Activated CD8-positive, alpha-beta memory T cell treated with anti-CD3 and anti-CD28 coated beads for 1 hour (primary cell): ENCODE measurements at places on chromosomes 4 and X.

- no peak for DNase-seq
These were observed 61.8 kb downstream of the ATXN3L start for GRCh38 chrX:13258052-13258444.

- DNase-seq, result no peak
These were observed 61.9 kb downstream of the ARHGAP10 start for GRCh38 chr4:147793569-147794313.

GRCh38 chr4:172822331-172822730 lies 346.3 kb upstream of the GALNT7 start:
- DNase-seq, result no peak

GRCh38 chr4:154044742-154045485 lies 256.0 kb upstream of the SFRP2 start:
- DNase-seq, result no peak

DNA sequence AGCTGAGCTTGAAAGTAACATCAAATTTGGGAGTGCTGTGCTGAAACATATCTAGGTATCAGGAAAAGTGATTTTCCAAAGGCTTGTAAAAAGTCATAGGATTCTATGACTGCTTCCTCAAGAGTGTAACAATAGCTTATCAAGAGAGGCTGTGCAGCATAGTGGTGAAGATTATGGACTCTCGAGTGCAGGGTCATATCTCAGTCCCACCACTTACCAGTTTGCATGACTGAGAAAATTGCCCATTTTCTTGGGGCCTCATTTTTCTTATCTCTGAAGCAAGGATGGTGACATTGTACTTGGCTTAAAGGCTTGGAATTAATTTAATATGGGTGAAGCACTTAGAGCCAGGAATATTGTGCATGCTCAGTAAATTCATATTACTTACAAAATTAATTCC lies 57.2 kb downstream of the AFF1 start:
- DNase-seq, result no peak

- no peak for DNase-seq
These were observed 53.0 kb upstream of the SHISA3 start for GRCh38 chr4:42344309-42344708.

DNA sequence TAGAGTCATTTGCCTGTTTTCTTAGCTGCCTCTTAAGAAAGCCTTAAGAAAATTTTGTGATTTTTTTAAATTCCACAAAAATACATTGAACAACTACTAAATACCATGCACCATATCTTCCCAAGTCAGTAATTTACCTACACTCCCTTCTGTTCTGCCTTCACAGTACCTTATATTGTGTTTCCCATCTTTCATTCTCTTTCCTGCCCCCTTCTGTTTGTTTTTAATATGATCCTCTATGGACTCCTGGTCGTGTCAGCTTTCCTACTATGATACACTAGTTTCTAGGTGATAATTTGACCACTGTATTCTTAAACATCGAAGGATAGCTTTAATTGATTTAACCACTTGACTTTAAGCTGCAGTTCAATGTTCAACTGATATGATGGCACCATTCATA lies 297.7 kb upstream of the HAND2 start:
- no peak for DNase-seq

DNA sequence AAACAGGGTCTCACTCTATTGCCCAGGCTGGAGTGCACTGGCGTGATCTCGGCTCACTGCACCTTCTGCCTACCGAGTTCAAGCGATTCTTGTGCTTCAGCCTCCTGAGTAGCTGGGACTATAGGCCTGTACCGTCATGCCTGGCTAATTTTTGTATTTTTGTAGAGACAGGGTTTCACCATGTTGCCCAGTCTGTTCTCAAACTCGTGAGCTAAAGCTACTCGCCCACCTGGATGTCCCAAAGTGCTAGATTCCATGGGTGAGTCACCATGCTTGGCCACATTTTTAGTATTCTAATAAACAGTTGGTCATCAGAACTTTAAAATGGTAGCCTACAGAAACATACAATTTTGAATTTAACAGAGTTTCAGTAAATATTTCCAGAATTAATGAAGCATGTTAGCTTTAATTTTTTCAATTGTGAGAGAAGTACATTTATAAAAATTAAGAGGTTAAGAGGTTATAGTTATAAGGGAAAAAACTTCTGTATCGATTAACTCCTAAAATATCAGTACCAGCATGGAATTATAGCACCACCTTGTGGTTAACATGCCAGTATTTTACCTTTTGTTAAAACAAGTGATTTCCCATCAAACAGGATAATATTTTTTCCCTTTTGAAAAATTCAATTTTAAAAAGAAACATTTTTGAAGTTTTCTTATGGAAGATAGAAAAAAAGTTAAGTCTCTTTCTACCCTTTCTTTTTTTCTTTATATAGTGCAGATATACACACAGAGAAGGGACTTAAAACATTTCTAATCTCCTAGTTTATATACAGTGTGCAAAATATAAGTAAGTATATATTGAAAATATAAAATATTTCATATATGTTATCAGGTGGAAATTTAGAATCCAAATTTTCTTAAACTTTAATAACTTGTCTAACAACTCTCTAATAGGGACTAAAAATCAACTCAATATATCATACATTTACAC lies 35.4 kb downstream of the CEP44 start:
- DNase-seq, result no peak

- no peak for DNase-seq
These were observed 60.3 kb upstream of the RXFP1 start for GRCh38 chr4:158461336-158461735.

- no peak for DNase-seq
These were observed 25.7 kb upstream of the CXCL8 start for GRCh38 chr4:73714647-73715046.

GRCh38 chrX:32408389-32408788 lies 803.0 kb downstream of the DMD start:
- no peak for DNase-seq

DNA sequence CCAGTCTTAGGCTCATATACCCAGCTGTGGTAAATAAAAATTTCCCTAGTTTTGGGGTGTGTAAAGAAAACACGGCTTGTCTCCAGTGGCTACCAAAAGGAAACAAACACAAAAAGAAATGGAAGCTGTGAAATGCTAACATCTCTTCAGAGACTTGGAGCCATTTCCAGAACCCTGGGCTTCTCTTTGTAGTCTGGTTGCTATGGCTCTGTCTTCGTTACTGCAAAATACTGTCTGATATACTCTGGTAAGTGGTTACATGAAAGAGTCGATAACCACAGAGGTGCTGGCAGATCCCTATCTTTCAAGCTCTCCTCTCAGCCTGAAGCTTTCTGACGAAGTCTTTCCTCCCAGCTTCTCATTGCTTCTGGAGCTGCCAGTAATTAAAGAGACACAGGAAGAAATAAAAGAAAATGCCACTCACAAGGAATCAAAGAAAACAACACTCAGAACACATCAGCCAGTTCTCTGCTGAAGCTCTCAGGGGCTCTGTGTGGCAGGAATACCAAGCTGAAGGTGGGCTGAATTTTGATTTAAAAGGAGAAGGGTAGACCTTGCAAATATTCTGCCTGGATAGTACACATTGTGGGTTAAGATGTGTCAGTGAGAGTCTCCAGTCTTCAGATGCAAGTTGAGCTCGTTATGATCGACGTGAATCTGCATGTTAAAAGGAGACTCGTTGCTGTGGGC lies 107.6 kb upstream of the FAM9C start:
- DNase-seq, result peak; percentile 22

DNA sequence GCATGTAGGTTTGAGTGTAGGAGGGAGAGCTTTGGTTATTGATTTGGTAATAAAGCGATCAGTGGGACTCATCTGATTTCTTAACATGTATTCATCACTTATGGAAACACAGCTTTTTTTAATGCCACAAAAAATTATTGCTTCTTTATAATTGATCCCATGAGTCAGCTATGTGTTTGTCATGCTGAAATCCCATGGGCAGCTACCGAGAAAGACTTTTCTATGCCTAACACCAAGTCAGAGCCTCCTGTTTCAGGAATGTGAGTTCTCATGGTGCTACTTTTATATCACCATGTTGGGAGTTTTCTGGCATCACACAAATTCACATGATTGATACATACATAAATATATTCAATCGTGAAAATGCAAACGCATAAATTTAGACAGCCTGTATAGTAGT lies 165.7 kb downstream of the RAPGEF2 start:
- no peak for DNase-seq

GRCh38 chr4:38985410-38986100 lies 46.7 kb downstream of the TMEM156 start:
- no peak for DNase-seq

DNA sequence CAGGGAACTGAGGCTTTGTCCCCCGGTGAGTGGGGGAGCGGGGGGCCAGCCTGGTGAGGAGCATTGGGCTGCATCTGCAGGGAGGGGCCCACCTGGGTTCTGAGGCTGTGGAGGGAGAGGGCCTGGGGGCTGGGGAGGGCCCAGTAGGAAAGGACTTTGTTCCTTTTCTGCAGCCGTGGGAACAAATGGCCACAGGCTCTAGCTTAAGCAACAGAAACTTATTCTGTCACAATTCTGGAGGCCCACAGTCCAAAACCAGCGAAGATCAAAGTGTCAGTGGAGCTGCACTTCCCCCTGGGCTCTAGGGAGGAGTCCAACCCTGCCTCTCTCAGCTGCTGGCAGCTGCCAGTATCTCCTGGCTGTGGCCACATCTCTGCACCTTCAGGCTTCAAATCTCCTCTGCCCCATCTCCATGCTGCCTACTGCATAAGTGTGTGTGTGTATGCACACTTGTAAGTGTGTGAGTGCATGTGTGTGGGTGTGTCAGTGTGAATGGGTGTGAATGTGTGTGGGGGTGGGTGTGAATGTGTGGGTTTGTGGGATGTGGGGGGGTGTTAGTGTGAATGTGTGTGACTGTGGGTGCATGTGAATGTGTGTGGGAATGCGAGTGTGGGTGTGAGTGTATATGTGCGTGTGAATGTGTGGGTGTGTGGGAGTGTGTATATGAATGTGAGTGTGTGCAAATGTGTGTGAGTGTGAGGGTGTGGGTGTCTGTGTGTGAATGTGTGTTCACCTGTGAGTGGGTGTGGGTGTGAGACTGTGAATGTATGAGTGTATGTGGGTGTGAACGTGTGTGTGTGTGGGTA lies 204.5 kb upstream of the PSAPL1 start:
- no peak for DNase-seq

DNA sequence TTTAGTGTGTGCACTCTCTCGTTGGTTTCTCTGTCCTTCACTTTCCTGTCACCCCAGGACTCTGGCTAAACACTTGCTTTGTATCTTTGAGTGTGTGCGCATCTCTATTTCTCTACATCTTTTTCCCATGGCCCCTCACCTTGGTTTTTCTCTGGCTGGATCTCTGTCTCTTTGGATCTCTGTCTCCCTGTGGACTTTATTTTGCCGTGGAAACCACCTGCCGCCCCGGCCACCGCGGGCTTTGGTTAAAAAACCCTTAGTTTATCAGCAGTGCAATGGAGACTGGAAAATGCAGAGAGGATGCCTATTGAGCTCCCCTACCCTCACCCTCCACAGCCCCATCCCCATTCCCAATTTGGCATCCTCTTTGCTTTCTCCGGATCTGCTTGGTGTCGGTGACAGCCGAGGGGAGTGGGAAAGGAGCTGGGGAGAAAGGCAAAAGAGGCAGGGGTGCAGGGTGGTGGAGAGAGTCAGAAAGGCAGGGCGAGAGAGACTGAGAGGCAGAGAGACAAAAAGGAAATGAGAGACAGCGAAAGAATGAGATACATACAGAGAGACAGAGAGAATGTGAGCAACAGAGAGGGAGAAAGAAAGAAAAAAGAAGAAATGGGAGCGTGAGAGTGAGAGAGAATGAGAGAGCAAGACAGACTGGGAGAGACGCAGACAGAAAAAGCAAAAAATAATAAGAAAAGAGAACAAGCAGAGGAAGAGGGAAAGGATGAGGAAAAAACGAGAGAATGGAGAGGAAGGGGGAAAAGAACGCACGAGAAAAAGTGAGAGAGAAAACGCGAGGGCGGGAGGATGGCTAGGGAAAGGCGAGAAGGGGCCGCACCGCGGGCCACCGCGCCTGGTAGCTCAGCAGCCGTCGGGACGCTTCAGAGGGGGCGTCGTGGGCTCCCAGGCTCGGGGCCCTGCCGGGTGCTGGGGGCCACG lies 688 bp downstream of the GPR101 start:
- no peak for DNase-seq
